HEK293T (cell line): ENCODE measurements at places on chromosomes 2 and 18.
A peak's percentile ranks its signal among the peaks of the same experiment; 100 is the strongest.

DNA sequence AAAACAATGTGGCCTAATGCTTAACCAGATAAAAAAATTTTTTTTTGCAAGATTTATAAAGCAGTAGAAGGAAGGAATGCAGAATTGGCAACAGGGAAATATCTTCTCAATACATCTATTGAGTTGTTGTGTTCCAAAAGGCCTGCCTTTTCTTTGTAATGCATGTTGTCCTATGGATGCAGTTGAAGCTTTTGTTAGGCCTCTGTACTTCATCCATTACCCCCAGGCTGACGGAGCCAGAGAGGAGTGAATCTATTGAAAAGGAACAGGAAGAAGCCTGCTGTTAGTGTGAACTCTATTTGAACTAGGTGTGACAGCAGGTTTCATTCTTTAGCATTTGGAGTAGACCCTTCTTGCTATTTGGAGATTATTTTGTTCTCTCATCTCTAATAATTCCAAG lies 56.5 kb downstream of the MTX2 start:
- peak; percentile 6 for DNase-seq

DNA sequence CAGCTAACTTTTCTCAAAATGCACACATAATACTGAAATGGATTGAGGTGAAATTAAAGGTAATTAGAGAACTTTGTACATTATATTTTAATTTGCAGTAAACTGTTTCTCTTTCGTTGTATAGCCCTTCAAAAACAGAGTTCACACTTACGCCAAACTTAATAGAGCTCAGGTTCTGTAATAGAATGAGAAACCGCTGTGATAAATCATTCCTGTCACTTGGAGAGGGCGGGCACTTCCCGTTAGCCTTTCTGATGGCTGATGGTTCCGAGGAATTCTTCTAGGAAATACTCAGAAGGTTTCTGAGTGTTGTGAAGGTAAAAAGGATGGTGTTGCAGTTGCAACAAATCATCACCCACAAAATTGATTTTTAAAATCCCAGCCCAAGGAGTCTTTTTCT lies 155.8 kb upstream of the ALKAL2 start:
- DNase-seq: no peak

GRCh38 chr18:59918320-59918755 lies 18.5 kb downstream of the PMAIP1 start:
- peak; percentile 24 for DNase-seq

DNA sequence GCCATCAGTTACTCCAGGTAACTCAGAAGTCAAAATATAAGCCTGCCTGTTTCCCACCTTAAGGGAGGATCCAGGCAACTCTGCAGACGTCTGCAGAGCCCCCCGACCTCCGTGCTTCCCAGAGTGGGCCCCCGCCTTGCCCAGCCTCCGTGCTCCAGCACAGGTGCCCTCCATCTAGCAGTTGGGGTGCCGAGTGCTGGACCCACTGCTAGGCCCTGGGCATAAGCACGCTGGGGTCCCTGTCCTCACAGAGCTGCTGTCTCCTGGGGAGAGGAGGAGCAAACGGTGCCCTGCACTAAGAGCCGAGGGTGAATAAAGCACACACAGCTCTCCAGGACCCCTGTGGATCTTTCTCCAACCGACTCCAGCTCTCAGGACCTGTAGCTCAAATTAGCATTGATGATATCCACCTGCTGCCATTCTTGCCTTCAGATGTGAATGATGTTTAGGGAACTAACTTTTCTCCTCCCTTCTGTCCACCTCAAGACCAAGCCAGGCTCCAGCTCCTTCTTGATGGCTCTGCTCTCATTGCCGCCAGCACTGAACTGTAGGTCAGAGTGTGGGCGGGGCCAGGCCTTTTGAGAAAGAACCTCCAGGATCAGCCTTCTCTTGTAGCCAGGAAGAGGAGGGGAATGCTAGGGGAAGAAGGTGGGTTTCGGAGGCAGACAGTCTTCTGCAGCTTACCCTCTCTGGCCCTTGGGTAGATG lies 121.2 kb downstream of the SMAD7 start:
- no peak for DNase-seq

DNA sequence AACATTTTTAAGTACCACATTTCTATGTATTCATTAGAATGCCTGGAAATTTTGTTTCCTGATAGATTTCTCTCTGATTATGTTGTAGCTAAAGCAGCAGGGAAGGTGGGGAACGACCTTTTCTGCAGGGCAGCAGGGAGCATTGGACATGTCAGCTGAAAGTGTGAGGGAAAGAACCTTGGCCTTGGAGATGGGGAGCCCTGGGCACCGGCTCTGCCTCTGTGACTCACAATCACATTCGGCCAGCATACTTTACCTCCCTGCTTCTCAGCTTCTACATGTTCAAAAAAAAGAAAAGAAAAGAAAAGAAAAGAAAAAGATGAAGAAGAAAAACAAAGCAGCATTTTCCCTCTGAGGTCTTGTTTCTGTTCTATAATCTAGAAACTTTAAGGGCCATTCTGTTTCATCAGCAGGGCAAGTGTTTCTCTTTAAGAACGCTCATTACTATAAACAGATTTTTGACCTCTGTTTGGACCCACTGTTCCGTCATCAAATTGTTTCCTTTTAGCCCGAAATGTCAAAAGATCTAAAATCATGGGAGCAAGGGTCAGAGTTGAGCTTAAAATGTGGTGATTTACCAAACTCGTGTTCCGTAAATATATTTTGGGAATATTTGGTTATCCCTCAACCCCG lies 27.9 kb downstream of the SETBP1 start:
- DNase-seq: no peak

GRCh38 chr2:239831001-239831731 lies 194.0 kb downstream of the NDUFA10 start:
- no peak for DNase-seq
